Amniotic stem cell (primary cell): ENCODE measurements at places on chromosomes 1 and 21.

GRCh38 chr1:17192394-17193221, 12.3 kb upstream of the PADI1 start:
- no peak for DNase-seq

DNA sequence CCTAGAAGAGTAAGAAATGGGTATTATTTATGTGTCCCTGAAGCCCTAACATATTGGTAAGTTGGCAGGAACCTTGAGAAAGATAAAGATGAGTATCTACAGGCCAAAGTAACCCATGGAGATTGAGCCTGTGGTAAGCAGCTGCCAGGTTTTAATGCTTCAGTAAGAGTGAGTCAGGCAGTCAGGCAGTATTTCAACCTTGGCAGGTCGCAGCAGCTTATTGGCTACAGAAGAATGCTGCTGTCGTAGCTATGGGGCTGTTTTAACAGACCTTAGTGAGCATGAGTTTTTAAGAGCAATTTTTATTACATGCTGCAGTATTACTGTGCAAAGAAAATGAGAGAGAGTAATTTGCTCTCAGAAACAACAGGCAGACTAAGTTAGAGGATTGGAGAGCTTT, 10.3 kb upstream of the SLC30A10 start:
- no peak for DNase-seq

DNA sequence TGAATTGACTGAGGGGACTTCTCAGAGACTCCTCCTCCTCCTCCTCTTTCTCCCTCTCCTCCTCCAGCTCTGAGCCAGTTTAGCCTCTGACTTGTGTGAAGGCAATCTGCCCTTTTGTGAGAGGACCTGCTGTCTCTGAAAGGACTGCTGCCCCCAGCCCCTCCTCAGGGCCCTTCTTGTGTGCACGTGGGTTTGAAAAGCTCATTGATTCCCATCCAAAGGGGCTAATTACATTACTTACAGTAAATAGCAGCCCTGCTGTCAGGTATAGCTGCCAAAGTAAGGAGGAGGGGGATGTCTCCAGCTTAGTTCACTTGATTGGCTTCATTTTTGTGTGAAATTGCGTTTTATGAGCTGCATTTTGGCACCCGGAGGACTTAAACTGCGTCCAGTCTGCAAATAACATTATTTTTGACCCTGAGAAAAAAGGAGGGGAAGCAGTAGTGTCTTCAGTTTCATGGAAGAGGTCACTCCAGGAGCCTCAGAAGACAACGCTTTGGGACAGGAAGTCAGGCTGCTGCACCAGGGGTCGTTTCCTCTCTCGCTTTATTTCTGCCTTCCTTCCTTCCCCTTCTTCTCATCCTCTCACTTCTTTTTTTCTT, 1.8 kb upstream of the LHX9 start:
- no peak for DNase-seq

DNA sequence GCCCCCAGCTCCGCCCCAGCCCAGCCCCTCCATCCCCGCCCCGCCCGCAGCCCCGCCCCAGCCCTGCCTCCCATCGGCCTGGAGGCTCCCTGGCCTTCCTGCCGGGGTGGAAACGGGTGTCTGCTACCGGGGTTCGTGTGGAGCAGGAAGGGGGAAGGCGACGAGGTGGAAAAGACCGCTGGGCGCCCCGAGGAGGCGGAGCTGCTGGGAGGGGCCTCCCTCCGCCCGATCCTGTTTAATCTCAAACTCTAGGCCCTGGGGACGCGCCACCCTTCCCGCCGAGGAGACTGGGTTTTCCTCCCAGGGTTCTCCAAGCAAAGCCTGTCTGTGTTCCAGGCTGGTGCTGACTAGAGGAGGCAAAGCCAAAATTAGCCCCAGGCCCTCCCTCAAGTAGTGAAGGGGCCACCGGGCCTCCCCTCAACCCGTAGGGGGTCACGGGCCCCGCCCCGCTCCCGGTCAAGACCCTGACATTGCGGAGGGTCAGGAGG, 16.2 kb upstream of the TTLL10 start:
- peak; percentile 30 for DNase-seq

DNA sequence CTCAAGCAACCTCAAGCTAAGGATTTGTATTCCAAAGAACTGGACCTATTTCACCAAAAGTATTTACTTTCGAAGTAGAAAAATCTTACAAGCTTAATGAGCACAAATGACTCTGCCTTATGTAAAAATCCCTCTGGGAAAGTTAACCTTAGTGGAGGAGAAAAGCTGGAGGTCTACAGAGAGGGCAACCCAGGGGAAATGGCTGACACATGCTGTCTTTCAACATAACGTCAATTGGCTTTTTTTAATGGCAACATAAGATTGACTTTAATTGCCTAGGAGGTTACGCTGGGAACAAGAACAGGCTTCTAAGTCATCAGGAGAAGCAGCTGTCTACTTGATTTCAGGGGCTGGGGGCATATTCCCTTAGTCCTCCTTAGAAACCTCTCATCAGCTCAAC, 52.3 kb downstream of the UTP25 start:
- no peak for DNase-seq

DNA sequence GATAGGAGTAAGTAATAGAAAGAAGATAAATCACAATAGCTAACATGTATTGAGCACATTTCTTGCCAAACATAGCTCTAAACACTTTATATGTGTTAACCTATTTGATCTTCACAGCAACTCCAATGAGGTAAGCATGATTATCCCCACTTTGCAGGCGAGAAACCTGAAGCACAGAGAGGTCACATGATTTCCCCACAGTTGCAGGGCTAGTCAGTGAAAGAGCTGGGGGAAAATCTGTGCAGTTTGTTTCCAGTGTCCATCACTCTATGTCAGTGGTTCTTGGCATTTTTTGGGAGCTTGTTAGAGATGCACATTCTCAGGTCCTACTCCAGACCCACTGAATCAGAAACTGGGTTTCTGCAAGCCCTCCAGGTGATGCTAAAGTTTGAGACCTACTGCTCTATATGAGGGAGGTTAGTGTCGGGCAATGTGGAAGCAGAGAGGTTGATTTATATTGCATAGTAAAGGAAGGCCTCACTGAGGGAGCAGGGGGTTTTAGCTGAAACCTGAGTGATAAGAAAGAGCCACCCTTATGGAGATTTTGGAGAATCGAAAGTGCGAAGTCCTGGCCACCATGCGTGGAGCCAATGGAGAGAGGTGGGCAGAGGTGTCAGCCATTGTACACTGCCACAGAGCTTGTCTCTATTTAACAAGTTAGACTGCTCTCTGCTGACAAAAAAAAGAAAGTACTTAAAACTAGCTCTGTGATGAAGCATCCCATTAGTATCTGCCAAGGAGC, 20.9 kb downstream of the MCOLN3 start:
- DNase-seq: no peak

DNA sequence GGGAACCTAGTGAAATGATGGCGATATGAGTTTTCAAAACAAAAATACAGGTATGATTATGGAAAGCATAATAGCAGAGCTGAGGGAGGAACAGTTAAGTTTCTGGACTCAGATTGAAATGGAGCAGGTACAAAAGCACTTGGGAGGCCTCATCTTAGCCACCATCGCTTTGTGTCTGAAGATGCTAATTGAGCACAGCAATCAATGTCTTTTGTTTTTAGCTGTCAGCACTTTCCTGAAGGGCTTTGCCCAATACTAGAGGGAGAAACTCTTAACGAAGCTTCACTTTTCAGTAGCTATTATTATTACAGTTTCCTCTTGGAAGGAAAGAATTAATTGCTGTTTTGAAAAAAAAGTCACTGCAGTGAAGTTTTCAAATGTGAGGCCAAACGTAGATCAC, 348.7 kb downstream of the RWDD3 start:
- DNase-seq: no peak

GRCh38 chr1:115495625-115496024, 146.1 kb upstream of the VANGL1 start:
- peak; percentile 48 for DNase-seq

DNA sequence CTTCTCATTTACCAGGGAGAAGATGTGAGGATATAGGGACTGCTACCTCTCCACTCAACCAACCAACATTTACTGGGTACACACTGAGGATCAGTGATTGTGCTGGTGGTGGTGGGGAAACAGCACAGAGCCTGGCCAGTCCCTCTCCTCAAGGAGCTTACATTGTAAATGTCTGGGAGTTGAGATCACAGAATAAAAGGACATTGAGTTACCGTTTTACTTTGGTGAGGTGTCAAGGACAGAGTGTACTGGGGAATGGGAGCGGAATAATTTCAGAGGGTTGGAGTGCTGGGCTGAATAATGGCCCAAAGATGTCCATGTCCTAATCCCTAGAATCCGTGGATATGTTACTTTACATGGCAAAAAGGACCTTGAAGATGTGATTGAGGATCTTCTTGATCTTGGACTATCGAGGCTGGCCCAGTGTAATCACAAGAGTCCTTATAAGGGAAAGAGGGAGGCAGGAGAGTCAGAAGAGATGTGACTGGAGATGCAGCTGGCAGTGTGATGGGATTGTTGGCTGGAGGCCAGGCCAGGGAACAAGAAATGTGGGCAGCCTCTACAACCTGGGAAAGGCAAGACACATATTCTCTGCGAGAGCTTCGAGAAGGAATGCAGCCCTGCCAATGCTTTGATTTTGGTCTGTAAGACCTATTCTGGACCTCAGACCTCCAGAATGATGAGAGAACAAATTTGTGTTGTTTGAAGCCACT, 26.6 kb upstream of the RWDD3 start:
- DNase-seq: no peak

GRCh38 chr1:111133866-111134265, 6.0 kb downstream of the DRAM2 start:
- no peak for DNase-seq

GRCh38 chr1:180937624-180938225, 25.0 kb downstream of the KIAA1614 start:
- no peak for DNase-seq

DNA sequence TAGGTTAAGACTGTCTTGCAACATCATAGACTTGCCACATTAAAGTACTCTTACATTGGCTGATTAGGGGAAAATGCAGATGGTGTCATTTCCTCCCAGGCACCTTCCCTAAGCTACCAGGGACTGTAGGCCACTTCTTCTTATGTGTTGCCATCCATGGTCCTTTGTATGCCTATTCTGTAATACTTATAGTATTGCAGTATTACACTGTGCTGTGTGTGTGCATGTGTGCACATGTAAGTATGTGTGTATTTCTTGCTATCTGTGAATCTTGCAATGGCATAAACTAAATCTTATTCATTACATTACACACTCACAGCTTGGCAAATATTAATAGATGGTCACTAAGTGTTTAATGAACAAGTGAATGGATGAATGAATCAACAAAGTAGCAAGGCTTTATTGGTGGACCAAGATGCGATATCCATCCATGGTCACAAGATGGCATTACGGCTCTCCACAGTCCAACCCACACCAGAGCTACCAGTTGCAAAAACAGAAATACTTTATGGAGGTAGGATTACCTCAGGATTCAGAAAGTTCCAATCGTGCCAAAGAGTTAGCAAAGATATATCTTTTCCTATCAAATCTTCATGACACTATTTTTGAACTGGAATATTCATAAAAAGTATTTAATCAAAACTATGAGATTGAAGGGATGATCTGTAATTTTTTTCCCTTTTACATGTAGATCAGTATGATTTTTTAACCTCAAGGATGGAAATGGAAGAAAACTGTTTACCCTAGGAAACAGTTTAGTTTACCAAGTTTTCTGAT, 160.2 kb downstream of the DENND1B start:
- DNase-seq: peak; percentile 12

- DNase-seq: no peak
These were observed 25.2 kb downstream of the KCNC4 start for GRCh38 chr1:110235181-110235833.

GRCh38 chr1:192627901-192628300, 8.0 kb upstream of the RGS13 start:
- no peak for DNase-seq

DNA sequence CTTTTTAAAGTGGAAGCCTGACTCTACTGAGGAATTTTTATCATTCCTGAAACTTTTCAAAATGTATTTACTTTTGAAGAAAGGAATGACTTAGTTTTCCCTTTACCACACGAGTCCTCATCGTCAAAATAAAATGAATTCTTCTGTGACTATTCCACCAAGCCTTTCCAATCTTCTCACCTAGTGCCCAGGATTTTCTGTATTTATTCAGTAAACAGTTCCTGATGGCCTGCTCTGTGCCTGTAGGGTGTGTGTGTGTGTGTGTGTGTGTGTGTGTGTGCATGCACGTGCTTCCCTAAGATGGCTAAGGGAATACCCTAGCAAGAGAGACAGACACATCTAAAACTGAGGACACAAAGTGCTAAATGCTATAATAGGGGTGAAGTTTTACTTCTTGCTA, 395.0 kb upstream of the USP24 start:
- DNase-seq: no peak

DNA sequence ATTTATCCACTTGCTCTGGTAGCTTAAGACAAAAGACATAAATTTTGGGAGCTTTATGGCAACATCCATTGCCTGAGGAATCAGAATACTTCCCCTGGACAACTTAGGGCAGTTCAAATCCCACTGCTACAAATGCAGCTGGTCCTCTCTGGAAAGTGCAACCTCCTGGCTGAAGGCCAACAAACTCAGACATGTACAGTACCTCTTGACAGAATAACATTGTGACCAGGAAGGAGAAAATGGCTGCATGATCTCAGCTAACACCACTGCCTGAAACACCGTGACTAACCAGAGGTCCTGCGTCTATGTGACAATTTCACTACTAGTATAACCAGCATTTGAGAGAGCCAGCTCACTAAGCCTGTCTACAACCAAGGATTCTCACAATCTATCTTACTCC, 218.9 kb downstream of the CRB1 start:
- DNase-seq: no peak

DNA sequence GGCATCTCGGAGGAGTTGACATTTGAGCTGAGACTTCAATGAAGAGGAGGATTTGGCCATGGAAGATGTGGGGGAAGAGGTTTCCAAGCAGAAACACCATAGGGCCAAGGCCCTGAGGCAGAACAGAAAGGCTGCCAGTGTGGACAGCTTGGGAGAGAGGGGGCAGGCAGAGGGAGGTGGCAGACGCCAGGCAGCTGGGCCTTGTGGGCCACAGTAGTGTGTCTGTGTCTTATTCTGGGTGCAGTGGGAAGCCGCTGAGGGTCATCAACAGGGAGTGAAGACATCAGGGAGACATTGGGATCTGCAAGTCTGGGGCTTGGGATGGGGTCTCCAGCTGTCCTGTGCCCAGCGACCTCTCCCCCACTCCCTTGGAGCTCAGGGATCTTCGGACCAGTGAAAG, 96.8 kb downstream of the LACTBL1 start:
- DNase-seq: no peak

DNA sequence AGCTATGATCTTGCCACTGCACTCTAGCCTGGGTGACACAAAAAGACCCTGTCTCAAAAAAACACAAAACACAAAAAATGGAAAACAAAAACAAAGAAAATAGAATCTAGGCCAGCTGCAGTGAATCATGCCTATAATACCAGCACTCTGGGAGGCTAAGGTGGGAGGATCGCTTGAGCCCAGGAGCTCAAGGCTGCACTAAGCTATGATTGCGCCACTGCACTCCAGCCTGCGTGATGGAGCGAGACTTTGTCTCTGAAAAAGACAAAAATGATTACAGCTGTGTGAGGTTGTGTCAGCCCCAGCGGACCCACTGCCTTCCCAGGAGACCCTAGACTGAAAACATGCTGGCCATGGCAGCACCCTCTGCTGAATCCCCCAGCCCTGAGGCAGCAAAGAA, 80.2 kb upstream of the ZBTB40 start:
- no peak for DNase-seq

- DNase-seq: no peak
These were observed 145.1 kb upstream of the WNT4 start for GRCh38 chr1:22287946-22288520.
